ENCODE measurements at places on chromosomes 1 and 21.

DNA sequence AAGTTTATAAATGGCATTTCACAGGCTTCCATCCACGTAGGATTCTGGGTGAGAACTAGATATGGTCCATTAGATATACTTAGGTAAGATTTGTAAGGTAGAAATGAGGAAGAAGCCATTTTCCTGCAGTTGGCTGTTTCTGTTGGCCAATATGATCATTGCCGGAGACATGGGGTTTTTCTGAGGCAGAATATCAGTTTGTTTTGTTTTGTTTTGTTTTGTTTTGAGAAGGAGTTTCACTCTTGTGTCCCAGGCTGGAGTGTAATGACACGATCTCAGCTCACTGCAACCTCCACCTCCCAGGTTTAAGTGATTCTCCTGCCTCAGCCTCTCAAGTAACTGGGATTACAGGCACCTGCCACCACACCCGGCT is 8.7 kb upstream of the EYA3 start:
- DNase-seq = no peak

DNA sequence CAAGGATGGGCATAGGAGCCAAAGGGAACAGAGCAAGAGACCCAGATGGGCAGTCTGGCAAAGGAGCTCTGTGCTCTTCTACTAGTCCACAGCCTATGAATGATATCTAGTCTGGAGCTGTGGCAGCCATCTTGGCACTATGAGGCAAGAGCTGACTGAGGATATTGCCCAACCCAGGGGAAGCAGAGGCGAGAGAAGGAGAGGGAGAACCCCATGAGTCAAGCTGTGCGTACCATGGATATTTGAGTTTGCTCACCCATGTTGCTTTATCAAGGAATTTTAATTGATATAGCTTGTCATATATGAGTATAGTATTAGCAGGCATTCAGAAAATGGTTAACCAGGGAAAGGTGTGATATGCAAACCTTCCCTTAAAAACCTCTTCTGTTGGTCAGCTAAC is 420.9 kb downstream of the PRDM2 start:
- no peak for DNase-seq

- DNase-seq = no peak
Measured at GRCh38 chr1:8417625-8418024, 99.7 kb downstream of the SLC45A1 start.

DNA sequence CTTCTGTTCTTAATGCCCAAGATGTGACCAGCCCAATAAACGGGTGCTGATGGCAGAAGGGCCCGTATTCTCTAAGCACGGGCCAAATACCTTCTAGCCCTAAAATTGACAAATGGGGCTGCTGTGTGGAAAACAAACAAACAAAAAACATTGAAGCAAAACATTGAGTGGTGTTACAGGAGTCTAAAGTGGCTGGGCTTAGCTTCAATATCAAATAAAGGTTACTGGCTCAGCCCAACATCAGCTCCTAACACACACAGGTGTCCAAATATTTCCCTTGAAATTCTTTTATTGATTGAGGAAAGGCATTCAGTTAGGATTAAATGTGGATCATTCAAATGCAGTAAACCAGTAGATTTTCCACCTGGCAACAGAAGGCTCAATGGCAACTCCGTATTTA is 13.3 kb upstream of the TTF2 start:
- DNase-seq = no peak

- no peak for DNase-seq
Measured at GRCh38 chr1:178484698-178485225, 12.0 kb downstream of the CLEC20A start.

- no peak for DNase-seq
Measured at GRCh38 chr1:59317780-59318179, 20.9 kb downstream of the FGGY start.

DNA sequence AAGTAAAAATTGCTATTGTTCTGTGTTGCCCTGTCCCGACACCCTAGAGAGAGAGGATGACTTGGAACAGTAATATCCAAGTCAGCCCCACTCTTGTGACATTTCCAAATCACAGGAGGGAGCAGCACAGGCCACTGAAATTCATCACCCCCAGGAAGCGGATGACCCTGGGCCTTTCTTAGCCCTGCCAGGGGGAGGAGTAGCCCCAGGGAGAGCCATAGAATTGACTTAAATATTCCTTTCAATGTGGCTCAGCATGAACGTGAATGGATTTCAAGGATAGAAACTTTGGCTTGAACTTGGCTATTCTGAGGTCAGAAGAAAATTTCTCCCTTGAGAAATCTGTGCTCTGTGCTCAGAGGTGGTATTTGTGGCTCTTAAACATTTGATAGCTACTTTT is 80.6 kb downstream of the CENPF start:
- DNase-seq = no peak

DNA sequence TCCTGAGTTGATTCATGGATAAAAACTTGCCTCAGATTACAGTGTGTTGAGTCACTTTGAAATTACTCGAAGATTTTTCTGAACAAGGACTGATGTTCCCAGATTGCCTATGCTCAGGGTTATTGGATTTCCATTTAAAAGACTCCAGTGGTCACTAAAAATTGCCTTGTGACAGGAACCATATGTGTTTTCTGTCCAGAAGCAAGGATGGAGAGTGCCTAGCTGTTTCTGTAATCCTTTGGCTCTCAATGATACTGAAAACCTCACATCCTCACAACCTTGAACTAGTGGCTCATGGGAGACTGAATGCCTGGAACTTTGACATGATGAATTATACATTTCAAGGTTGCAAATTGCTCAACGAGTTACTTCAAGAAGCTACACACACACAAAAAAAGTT is 1271.8 kb downstream of the BRINP3 start:
- no peak for DNase-seq

DNA sequence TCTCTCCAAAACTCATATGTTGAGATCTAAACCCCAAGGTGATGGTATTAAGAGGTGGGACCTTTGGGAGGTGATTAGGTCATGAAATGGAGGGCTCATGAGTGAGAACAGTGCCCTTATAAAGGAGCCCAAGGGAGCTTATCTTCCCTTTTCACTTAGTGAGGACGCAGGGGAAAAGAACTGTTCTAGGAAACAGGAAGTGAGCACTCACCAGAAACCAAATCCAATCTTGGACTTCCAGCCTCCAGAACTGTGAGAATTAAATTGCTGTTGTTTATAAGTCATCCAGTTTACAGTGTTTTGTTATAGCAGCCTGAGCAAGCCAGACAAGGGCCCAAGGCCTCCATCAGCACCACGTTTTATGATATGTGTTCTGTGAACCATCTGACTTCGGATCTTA is 60.3 kb upstream of the LRRC8D start:
- no peak for DNase-seq

- no peak for DNase-seq
Measured at GRCh38 chr1:238340989-238341388, 450.3 kb upstream of the ZP4 start.

DNA sequence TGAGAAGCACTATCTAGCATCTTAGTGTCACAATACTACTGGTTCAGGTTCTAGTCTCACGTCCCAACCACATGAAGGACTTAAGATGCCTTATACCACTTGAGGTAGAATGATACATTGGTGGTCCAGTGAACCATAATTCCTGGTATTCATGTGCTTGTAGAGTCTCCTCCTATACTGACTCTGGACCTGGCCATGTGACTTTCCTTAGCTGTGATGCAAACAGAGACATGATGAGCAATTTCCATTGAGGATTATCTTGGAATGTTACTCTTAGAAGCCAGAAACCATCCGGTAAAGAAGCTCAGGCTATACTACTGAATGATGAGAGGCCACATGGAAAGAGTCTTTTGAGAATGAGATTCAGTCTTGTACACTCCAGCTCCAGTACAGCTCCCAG is 105.7 kb downstream of the NME7 start:
- DNase-seq = no peak
